Activated CD8-positive, alpha-beta T cell treated with anti-CD3 and anti-CD28 coated beads for 36 hours (primary cell): ENCODE measurements at places on chromosomes 13 and 19.

- no peak for DNase-seq
These were observed 76.6 kb upstream of the SIAH3 start for GRCh38 chr13:45928176-45928575.

DNA sequence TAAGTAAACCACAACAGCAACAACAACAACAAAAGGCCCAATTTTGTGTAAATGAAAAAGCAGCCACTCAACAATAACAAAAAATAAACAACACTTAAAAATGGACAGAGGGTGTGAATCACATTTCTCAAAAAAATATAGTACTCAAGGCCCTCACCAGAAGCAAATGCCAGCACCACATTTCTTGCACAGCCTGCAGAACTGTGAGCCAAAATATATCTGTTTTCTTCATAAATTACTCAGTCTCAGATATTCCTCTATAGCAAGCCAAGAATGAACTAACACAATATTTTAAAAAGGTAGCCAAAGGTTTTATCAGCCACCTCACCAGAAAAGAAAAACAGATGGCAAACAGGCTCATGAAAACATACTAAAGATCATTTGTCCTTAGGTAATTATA is 3.9 kb upstream of the CD33 start:
- no peak for DNase-seq

DNA sequence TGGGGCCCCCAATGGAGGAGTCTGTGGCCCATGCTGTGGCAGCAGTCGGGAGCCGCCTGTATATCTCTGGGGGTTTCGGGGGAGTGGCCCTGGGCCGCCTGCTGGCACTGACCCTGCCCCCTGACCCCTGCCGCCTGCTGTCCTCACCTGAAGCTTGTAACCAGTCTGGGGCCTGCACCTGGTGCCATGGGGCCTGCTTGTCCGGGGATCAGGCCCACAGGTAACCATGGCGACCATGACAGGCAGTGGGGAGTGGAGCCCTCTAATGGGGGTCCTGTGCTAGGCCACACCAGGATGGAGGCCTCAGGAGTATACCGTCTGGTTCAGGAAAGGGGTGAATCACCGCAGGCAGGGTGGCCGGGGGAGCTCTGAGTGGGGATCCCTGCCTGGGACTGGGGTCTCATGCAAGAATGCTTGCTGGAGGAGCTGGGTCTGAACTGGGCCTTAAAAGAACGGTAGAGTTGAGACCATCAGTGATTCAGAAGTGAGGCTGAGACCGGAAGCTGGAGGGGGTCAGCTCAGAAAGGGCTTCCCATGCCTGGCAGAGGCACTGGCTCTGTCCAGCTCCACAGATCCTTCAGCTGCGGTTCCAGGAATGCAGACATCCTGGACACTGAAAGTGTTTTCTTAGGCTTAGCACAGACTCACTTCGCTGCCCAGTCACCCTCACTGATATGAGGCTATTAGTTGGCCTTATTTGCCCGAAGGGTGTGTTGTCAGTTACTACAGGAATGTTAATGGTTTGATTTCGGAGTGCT is 29.1 kb downstream of the CNFN start:
- DNase-seq = no peak

DNA sequence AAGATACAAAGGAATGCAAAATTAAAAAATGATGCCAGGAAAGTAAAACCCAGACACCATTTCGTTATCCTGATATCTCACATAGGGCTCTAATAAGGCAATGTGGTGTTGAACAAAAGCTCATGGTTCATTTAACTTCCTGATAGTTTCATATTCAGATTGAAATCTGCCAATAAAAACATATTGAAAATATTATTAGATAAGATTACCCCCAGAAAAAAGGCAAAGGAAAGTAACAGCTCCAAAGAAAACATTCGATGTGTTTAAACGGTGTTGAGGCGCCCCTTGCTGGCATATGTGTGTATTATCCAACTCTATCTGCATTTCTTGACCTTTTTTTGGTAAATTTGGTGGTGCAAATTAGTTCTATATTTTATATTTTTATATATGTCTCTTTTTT is 75.9 kb downstream of the ESD start:
- peak; percentile 65 for DNase-seq

- no peak for DNase-seq
These were observed 8.6 kb upstream of the BCAT2 start for GRCh38 chr19:48819366-48819816.

- no peak for DNase-seq
These were observed 20.9 kb downstream of the TMED1 start for GRCh38 chr19:10815007-10815536.

GRCh38 chr13:28392428-28392827 is 102.5 kb downstream of the FLT1 start:
- DNase-seq = no peak

GRCh38 chr13:104740641-104741222 is 1674.5 kb upstream of the SLC10A2 start:
- no peak for DNase-seq
